ENCODE measurements at places on chromosomes 3 and 15. TPM values are rescaled to one million over a fixed set of nuclear protein-coding genes. Genes with fewer than 3 reads are reported as not detected.

The UROC1 gene
- not detected for total RNA-seq

The RASL12 gene
- 1.9 TPM for total RNA-seq

The ARL8B gene
- total RNA-seq = 26.2 TPM

The WHAMM gene
- total RNA-seq = 4.6 TPM

- no peaks in the 10 kb centered on the region for H3K27me3 ChIP-seq
- no peaks in the 10 kb centered on the region for H3K4me1 ChIP-seq
- H3K36me3 ChIP-seq = no peaks in the 10 kb centered on the region
- DNase-seq = no peak
- no peak overlapping the region for H3K4me3 ChIP-seq
- H3K27ac ChIP-seq = no peak overlapping the region
These were observed 6.5 kb downstream of the CHRNB4 start for GRCh38 chr15:78634210-78635145.

GRCh38 chr3:69282181-69282580 lies 103.7 kb downstream of the FRMD4B start:
- no peak for DNase-seq
- H3K27ac ChIP-seq = no peak overlapping the region
- H3K36me3 ChIP-seq = no peaks in the 10 kb centered on the region
- no peaks in the 10 kb centered on the region for H3K4me1 ChIP-seq
- no peaks in the 10 kb centered on the region for H3K27me3 ChIP-seq

DNA sequence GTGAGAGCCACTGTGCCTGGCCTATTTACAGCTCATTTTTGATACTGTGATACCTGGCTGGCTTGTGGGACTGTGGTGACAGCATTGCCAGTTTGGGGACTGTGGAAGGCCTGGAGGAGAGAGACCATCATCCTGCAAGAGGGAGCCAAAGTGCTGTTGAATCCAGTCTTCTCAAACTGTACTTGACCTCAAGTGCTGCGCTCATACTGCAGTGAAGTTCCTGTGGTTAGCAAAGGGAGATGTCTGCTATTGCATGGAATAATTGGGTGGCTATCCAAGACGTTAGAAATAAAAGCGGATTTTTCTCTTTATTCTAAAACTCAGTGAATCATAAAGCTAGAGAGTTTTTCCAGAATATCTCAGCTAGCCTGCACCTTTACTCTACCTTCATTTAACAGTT lies 83.4 kb downstream of the CCK start:
- no peaks in the 10 kb centered on the region for H3K27me3 ChIP-seq
- no peak overlapping the region for H3K27ac ChIP-seq
- H3K36me3 ChIP-seq = no peaks in the 10 kb centered on the region
- DNase-seq = no peak
- no peak overlapping the region for H3K4me3 ChIP-seq

DNA sequence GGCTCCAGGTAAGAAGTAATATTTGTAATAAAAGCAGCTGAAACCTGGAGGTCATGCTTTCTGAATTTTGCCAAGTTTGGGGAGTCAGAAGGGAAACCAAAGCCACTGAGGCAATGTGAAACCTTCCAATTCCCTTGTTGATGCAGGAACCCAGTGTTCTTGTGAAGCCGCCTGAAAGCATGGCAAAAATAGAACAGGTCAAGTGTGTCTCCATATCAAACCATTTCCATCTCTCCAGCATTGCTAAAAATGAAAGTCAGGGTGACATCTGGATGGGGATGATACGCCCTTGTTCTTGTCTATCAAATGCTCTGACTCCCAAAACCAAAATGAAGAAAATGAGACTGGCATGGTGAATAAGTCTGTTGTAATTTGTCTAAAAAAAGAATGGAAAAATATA lies 362.5 kb downstream of the VPS13C start:
- no peaks in the 10 kb centered on the region for H3K27me3 ChIP-seq
- no peaks in the 10 kb centered on the region for H3K36me3 ChIP-seq
- no peak overlapping the region for H3K4me3 ChIP-seq
- H3K27ac ChIP-seq = no peak overlapping the region

DNA sequence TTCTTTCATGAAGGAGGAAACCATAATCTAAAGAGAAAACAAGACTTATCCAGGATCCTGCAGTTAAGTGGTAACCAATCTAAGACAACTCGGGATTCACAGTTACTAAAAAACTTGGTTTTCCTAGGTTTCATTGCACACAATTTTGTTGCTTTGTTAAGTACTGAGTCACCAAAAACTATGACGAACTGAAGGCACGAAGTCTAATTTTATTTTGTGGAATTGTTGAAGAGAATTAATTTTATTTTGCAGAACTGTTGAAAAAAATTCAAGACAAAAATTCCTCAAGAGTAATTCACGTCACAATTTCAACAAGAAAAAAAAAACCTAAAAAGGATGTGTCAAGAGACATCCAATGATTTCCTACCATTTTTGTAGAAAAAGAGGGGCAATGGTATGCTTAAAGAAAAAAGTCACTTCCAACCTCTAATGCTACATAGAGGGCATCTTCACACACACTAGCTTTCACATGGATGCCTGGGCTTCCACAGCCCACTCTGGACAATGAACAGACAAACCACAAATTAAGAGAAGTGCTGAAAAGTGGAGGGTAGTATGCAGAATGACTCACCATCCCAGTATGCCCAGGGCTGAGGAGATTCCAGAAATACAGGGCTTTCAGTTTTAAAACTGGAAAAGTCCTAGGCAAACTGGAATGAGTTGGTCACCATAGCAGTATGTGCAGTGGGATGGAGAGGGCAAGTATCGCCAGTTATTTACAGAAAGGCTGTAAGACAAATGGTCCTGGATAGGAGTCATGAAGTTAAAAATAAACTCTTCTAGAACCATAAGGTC lies 29.2 kb downstream of the PLOD2 start:
- H3K27me3 ChIP-seq = no peaks in the 10 kb centered on the region
- DNase-seq = no peak
- no peaks in the 10 kb centered on the region for H3K36me3 ChIP-seq
- peaks cover 7% of the 10 kb centered on the region for H3K4me1 ChIP-seq

GRCh38 chr3:69179740-69180372 lies 57.5 kb upstream of the LMOD3 start:
- H3K4me3 ChIP-seq = no peak overlapping the region
- no peaks in the 10 kb centered on the region for H3K4me1 ChIP-seq
- H3K27me3 ChIP-seq = no peaks in the 10 kb centered on the region
- no peak overlapping the region for H3K27ac ChIP-seq
- no peak for DNase-seq

- no peak overlapping the region for H3K4me3 ChIP-seq
- no peak for DNase-seq
- H3K36me3 ChIP-seq = no peaks in the 10 kb centered on the region
- no peaks in the 10 kb centered on the region for H3K27me3 ChIP-seq
- H3K27ac ChIP-seq = no peak overlapping the region
- H3K4me1 ChIP-seq = peaks cover 10% of the 10 kb centered on the region
These were observed 35.7 kb upstream of the PCSK6 start for GRCh38 chr15:101525087-101525669.

DNA sequence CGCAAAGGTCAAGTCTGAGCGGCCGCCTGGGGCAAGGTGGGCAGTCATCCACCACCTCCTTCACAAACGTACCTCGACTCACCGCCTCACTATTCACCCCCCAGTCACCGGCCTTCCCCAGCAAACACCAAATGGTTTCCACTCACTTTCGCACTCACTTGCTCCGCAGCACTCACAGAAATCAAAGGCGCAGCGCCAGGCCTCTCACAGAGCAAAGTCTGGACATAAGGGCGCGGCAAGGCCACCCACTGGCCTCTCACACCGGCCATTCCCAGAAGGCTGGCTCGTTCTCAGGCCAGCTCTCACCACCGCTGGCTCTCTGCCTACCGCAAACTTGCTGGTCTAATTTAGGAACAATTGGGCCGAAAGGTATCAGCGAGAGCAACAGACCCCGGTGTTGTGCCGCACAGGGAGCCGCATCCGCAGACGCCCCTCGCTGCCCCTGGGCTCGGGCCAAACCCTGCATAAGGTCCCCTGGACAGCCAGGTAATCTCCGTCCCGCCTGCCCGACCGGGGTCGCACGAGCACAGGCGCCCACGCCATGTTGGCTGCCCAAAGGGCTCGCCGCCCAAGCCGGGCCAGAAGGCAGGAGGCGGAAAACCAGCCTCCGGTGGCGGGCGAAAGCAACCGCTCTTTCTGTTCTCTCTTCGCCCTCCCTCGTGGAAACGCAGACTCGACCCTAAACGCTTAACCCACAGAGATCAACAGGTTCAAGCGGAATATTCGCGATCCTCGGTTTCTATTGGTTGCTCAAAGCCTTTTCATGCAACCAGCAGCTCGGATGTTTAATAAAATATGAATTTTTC lies 2.9 kb downstream of the SHOX2 start:
- no peaks in the 10 kb centered on the region for H3K4me1 ChIP-seq
- no peak for DNase-seq
- H3K27ac ChIP-seq = no peak overlapping the region
- H3K27me3 ChIP-seq = peaks cover 13% of the 10 kb centered on the region
- no peaks in the 10 kb centered on the region for H3K36me3 ChIP-seq

DNA sequence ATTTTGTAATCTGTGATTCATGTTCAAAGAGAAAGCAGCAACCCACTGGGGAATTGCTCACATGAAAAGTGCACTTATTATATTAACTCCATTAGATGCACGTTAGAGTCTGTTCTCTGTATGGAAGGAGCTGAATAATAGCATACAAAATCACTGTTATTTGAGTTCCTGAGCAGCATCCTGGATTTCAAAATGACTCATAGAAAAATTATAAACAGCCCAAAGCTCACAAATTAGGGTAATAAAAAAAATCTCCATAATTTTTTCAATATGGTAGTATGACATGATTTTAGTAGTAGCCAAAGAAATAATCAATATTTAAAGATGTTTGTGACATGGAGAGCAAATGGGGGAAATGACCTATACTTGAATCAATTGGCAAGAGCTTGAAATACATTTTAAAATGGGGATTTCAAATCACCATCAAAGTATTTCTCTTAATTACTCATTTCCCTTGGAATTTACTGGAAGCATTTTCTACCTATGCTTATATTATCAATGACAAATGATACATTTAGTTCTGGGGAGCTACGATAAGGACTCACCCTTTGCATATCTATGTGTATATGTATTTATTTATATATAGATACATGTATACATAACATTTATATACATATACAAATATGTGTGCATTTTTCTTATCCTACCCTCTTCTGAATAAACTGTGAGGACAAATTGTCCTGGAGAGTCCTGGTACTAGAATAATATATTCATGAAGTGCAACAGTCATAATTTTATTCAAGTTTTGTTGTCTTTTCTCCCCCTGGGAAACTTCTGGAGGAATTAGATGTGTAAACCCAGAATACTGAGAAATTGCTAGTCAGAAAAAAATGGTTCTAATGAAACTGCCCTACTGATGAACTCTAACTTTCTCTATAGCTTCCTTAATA lies 116.3 kb downstream of the RPL22L1 start:
- H3K4me1 ChIP-seq = no peaks in the 10 kb centered on the region
- no peaks in the 10 kb centered on the region for H3K27me3 ChIP-seq
- DNase-seq = no peak
- no peak overlapping the region for H3K27ac ChIP-seq

GRCh38 chr3:138284079-138284478 lies 45.6 kb downstream of the NME9 start:
- H3K27me3 ChIP-seq = no peaks in the 10 kb centered on the region
- H3K36me3 ChIP-seq = no peaks in the 10 kb centered on the region
- no peak for DNase-seq
- no peaks in the 10 kb centered on the region for H3K4me1 ChIP-seq

DNA sequence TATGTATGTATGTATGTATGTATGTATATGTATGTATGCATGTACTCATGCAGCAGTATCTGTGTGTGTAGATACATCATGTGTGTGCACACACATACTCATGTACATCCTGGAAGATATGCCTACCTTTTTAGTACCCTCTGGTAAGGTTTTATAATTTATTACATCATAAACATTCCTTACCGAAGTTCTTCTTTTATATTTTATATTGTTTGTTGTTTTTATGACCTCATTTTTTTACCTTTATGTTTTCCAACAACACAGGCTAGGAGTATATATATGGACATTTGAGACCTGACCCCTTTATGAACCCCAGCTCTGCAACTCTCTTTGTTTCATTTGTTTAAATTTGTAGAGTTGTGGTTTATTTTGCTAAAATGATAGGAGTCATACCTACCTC lies 263.5 kb downstream of the ADAMTSL3 start:
- H3K36me3 ChIP-seq = no peaks in the 10 kb centered on the region
- H3K4me3 ChIP-seq = no peak overlapping the region
- H3K27me3 ChIP-seq = no peaks in the 10 kb centered on the region
- no peak for DNase-seq
- H3K4me1 ChIP-seq = no peaks in the 10 kb centered on the region

DNA sequence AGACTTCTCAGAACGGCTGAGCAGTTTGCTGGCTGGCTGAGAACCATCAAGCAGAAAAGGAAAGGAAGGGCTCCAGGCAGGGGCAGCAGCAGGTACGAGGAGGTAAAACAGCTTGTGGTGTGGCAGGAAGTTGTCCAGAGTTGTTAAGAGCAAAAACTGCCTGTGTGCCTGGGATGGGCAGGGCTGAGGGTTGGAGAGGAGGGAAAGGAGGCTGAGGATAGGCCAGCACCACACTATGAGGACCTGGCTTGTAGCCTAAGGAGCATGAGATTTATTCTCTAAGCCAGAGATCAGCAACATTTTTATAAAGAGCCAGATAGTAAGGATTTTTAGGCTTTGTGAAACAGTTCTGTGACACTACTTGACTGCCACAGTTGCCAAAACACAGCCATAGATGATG lies 8.0 kb downstream of the IGSF10 start:
- no peaks in the 10 kb centered on the region for H3K36me3 ChIP-seq
- H3K4me1 ChIP-seq = no peaks in the 10 kb centered on the region
- H3K4me3 ChIP-seq = no peak overlapping the region
- H3K27me3 ChIP-seq = no peaks in the 10 kb centered on the region
- DNase-seq = no peak

GRCh38 chr3:112334691-112335433 lies 1.9 kb downstream of the CD200 start:
- peak overlapping the region; percentile 40 for H3K4me3 ChIP-seq
- H3K36me3 ChIP-seq = no peaks in the 10 kb centered on the region
- H3K27me3 ChIP-seq = no peaks in the 10 kb centered on the region
- no peaks in the 10 kb centered on the region for H3K4me1 ChIP-seq
- no peak for DNase-seq
- H3K27ac ChIP-seq = peak overlapping the region; percentile 10

DNA sequence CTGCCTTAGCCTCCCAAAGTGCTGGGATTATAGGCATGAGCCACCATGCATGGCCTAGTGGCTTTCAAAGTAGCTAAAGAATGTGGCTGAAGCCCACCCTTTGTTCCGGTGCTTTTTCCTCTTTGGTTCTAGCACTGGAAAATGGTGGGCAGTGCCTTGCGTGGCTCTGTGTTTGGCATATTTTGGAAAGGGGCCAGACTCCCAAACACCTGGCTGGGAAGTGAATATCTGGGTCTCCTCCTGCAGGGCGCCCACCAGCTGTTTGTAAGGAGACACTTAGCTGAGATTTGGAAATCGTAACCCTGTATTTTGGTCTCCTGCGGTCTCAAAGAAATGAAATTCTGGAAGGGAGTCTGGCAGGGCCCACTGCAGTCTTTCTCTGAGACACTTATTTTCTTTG lies 336.4 kb downstream of the IL20RB start:
- no peak overlapping the region for H3K4me3 ChIP-seq
- H3K36me3 ChIP-seq = no peaks in the 10 kb centered on the region
- no peak overlapping the region for H3K27ac ChIP-seq
- no peaks in the 10 kb centered on the region for H3K4me1 ChIP-seq
